T-helper 22 cell (primary cell): ENCODE measurements at places on chromosomes 5 and 9.

GRCh38 chr9:27581826-27582225 is 8.5 kb upstream of the C9orf72 start:
- no peak for DNase-seq

- no peak for DNase-seq
Measured at GRCh38 chr5:66174338-66174737, 30.2 kb downstream of the SREK1 start.

- DNase-seq, result no peak
Measured at GRCh38 chr5:181028032-181028819, 11.8 kb upstream of the BTNL9 start.

DNA sequence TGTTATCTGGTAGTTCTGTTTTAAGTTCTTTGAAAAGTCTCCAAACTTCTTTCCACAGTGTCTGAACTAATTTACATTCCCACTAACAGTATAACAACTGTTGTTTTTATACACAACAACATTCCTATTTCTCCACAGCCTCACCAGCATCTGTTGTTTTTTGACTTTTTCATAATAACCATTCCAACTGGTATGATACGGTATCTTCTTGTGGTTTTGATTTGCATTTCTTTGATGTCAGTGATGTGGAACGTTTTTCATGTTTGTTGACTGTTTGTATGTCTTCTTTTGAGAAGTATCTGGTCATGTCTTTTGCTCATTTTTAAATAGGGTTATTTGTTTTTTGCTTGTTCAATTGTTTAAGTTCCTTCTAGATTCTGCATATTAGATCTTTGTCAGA is 12.6 kb upstream of the GRAMD2B start:
- DNase-seq, result no peak

DNA sequence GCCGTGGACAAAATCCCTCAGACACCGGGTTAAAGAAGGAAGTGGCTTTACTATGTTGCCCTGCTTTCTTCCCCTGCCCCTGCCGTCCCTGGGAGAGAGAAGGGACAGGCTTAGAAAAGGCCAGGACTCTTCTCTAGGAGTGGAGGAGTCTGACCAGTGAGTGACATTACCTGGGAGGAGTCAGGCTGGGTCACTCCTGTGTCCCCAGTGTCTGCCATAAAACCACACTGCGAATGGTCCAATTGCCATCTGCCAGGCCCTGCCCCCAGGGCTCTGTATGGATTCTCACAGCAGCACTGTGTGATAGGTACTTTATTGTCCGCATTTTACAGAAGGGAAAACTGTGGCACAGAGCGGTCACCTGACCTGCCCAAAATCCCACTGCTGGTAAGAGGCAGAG is 31.3 kb upstream of the FUBP3 start:
- no peak for DNase-seq

DNA sequence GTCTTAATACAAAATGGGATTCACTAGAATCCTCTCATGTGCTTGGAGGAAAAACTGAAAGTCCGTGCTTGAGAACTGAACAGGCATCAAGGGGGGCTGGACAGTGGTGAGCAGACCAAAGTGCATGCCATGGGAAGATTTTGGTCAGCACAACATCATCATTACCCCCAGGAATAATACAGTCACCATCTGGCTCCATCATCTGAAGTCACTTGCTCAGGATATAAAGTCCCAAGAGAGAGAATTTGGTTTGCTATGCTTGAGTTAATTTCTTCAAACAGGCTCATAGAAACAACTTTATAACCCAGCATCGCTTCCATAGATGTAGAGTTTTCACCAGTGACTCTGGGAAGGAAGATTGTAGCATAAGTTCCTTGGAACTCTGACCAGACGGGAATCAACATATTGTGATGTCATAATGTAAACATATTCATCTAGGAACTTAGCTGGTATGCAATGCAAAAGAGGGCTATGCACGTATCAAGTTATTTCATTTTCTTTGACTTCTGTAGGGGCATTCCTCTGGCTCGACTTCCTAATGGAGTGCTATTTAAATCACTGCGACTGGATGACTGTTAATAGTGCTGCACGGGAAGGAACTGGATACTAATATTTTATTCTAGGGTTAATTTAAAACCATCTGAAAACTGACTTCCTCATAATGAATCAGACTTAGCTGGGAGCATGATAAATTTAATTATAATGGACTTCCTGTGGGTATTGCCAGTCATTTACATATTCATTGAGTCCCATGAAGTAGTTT is 145.2 kb downstream of the MTRR start:
- no peak for DNase-seq

DNA sequence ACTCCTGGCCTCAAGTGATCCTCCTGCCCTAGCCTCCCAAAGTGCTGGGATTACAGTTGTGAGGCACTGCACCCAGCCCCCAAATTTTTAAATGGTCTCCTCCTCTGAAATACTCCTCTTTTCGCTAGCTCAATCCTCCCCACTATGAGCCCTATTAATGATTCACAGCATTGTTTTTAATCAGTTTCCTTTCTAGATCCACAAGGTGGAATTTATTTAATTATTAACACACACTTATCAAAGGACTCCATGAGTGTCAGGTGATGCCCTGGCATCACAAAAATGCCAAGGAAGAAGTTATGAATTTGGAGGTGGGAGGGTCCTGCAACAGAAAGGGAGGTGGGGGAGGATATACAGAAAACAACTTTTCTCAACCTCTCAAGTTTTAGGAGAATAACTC is 806.5 kb downstream of the PRELID2 start:
- DNase-seq, result no peak

DNA sequence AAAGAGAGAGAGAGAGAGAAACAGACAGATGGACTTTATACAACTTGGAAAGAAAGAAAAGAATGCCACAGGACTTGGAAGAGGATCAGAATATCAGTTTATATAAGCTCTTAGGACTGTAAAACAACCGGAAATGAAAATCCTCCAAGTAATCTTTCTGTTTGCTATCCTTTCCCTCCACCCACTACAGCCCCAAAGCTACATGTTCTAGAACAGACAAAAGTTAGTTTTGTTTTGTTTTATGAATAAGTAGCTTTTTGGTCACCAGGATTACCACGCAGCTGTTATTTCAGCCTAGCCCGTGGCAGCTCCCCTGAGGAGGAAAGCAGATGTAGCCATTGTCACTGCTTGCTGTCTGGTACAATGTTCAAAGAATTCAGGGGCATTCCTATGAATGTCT is 66.6 kb downstream of the SH3TC2 start:
- no peak for DNase-seq

GRCh38 chr5:73496984-73497457 is 1.2 kb upstream of the BTF3 start:
- no peak for DNase-seq

GRCh38 chr9:116726602-116727001 is 39.5 kb downstream of the TRIM32 start:
- DNase-seq, result no peak

GRCh38 chr5:9785751-9786150 is 155.6 kb upstream of the TAS2R1 start:
- DNase-seq, result no peak

DNA sequence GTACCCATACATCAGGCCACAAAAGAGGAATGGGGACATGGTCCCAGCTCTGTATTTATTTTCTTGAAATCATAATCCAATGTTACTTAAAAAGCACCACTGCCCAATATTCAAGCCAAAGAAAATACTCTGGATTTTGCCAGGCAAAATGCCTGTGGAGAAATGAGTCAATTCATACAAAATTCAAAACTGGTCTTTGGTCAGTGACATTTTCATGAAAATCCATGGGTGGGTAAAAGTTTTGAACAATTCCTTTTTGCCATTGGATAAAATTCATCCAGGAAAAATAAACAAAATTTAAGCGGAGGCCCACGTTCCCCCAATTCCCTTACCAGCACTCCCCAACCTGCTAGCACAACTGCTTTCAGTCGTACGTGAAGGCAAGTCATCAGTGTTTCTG is 186.2 kb downstream of the GLIS3 start:
- no peak for DNase-seq
